ENCODE measurements at places on chromosomes 5 and 9.
A peak's percentile ranks its signal among the peaks of the same experiment; 100 is the strongest.

DNA sequence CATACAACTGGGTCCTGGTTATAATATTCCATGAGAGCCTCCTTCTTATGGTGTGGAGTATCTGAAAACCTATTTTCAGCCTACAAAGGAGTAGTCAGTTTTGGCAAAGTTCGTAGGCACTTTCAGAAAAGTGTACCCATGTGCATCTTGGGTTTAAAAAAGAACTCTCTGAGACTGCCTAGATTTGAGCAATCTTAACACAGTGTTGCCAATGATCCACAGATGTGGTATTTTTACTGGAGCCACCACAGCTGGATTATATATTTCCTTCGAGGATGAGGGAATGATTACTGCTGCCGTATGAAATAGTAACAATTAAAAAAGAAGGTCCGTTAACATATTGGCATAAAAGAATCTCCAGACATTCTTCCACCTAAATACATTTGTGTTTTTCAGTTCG, 1.1 kb downstream of the PALM2AKAP2 start:
- no peak for DNase-seq

DNA sequence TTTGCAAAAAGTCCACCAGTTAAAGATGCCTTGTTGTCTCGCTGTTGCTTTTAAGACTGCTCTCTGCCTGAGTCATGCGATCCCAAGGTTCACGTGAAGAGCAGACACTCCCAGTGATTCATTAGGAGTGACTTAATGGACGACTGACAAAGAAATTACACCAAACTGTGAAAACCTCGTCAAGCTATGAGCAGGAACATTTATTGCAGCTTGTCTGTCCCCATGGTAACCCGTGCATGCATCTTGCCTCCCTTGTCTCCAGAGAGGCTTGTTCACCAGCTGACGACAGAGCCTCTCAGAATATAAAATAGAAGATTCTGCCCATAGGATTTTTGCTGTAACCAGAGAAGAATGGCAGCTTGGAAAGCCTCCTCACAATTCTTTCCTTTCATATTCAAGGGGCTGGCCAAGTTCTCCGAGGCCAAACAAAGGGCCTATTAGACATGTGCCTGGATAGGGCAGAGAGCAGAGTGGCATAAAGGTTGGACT, 352.7 kb downstream of the SPOCK1 start:
- peak; percentile 95 for DNase-seq

DNA sequence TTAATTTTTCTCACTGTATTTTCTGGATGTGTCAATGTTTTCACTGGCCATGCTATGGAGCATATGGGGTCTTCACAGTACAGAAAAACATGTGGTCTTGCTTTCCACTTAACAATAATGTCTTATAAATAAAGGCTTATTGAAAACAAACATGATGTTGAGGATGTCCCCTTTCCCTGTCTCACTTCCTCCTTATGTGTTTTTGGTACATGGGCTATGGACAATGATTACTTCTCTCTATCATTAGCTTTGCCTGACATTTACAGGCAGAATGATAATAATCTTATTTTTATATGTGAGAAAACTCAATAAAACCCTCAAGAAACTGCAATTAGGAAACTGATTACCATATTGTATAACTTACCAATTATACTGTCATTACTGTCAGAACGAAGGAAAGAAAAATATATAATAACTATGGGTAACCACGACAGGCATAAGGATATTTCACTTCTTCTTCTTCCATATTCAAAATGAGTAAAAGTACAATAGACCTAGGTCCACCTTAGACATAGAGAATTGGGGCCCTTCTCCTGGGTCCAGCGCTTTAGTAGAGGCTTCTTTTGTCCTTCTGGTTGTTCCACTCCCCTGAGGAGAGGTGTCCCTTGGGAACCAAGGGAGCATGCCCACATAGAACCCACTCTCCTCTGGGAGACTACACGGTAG, 375.0 kb downstream of the MAN2A1 start:
- no peak for DNase-seq

DNA sequence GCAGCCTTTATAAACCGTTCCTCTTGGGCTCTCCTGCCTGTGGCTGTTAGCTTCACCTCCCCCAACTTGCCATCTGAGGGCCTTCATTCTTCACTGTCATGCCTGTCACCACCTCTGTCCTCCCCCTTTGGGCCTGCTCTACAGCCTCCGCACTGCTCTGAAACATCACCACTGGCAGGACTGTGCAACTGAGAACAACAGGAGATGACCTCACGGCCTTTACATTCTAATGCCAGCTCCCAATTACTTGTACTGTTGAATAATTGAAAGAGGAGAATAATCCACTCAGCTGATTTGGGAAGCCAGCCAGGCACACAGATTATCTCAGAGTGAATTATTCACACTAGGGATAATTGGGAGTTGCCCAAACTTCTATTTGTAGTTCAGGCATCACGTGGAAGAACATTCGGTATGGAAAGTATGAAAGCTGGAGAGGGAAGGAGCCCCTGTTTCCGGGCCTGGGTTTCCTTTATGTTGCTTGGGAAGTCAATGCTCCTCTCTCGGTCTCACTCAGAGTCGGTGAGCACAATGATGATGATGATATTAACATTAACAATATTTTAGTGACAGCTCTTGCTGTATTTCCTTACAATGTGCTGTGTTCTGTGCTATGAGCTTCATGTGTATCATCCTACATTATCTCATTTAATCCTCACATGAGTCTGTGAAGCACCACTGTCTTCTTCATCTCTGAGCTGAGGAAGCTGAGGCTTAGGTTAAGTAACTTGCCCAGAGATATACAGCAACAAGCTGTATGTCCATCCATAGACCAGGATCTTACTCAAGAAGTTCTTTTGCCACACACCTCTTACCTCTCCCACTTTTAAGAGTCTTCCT, 99.3 kb upstream of the LRRTM2 start:
- DNase-seq = no peak

All from HS-5 (cell line).